CD8-positive, alpha-beta memory T cell (primary cell): ENCODE measurements at places on chromosomes 2 and 18.

- no peak for DNase-seq
Observed at GRCh38 chr18:10826400-10826799, 300.6 kb downstream of the NAPG start.

DNA sequence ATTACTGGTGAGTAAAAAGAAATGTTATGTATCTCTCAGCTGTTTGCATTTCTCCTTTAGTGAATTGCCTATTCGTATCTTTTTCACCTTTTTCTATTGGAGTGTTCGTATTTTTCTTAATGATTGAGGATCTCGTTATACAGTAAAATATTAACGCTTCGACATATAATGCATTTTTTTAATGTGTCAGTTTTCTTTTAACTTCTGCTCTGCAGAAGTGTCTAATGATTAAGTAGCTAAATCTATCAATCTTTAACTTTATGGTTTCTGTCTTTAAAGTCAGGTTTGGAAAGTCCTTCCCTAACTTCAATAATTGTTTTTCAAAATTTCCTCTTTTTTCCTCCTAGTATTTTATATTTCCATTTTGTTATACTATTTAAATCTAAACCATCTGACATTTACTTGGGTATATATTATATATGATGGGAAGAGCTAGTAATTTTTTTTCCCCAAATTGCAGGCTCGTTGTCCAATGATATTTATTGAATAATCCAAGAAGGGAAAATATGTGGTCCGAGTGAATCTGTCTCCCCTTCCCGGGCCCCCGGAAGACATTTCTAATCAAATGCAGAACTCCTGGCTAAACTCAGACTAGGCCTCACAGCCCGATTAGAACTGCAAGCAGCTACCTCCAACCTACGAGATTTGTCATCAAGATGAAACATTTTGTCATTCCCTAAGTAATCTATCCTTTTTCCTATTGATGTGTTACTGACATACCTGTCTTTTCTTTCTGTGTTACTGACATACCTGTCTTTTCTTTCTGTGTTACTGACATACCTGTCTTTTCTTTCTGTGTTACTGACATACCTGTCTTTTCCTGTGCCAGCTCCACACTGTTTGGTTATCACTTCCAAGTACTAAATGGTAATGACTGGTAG is 17.2 kb downstream of the PCBP1 start:
- no peak for DNase-seq

DNA sequence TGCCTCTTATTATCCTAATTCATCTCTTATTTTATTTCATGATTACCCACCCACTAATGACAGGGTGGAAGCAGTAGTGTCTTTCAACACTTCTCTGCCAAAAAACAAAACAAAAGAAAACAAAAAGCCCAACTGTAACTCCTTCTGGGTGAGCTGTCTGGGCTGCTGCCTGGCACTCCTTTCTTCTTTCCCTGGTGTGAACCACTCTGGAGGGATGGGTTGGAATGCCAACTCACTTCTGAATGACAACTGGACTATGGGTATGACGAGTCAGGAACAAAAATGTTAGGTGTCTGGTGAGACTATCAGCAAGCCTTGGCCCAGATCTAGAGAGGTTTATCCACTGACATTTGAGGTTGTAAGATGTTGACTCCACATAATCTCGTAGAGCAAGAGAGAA is 88.3 kb upstream of the ITGB6 start:
- DNase-seq: no peak

- DNase-seq: no peak
Observed at GRCh38 chr2:43051338-43051737, 175.1 kb downstream of the ZFP36L2 start.

DNA sequence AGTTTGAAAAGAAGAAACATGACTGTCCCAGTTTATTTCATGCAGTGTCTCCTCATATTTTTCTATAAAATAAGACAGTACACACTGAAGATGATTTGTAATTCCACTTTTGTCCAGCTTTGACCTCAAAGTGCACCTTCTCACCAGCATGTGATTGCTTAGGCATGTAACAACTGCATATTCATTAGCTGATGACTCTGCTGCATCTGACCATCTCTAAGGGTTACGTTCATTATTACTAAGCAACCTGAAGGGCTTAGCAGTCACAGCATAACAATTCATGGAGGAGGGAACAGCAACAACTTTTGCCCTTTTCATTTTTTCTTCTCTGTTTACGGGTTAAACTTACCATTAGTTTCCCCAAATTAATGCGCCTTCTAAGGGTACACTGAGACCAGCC is 330.6 kb upstream of the PIK3C3 start:
- DNase-seq: no peak

GRCh38 chr2:12589802-12590320 is 126.9 kb upstream of the TRIB2 start:
- DNase-seq: no peak

DNA sequence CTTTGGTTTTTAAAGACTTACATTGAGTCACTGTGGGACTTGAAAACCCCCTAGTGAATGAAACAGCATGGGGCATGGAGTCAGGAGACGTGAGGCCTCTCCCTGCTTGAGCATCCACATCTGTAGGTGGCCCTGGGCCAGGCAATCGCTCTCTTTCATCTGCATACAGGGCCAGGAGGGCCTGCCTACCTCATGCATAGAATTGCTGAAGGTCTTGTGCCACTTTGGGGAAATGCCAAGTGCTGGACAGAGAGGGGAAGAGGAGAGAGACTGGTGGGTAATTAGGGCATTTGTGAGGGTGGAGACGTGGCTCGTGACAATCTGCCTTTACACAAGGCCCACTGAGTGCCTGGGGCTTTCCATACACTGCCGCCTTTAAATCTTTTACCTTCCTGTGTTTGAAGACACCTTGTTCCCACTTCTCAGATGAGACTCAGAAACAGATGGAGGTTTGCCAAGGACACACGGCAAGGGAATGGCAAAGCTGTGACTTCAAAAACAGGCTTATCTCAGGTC is 322.2 kb upstream of the HS6ST1 start:
- DNase-seq: no peak

DNA sequence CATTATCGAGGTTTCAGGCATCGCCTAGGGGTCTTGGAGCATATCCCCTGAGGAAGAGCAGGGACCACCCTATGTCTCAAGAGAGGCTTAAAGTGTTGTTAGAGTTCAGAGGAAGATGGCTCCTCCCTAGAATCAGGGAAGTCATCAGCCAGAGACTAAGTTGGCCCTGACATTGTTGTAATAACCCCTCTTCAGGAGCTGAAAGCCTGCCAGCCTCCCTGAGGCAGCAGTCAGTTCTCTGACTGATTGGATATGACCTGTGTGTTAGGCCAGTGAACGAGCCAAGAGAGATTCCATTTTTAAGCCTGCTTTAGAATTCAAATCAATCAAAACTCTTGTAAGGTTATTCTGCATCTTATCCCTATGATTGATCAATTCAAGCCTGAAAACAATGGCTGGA is 34.9 kb downstream of the ARHGAP28 start:
- no peak for DNase-seq

- DNase-seq: no peak
Observed at GRCh38 chr2:24233321-24233720, 58.5 kb downstream of the FAM228A start.

GRCh38 chr2:99198103-99198841 is 17.3 kb downstream of the MRPL30 start:
- no peak for DNase-seq

- DNase-seq: no peak
Observed at GRCh38 chr2:206858687-206859329, 80.5 kb upstream of the CPO start.

DNA sequence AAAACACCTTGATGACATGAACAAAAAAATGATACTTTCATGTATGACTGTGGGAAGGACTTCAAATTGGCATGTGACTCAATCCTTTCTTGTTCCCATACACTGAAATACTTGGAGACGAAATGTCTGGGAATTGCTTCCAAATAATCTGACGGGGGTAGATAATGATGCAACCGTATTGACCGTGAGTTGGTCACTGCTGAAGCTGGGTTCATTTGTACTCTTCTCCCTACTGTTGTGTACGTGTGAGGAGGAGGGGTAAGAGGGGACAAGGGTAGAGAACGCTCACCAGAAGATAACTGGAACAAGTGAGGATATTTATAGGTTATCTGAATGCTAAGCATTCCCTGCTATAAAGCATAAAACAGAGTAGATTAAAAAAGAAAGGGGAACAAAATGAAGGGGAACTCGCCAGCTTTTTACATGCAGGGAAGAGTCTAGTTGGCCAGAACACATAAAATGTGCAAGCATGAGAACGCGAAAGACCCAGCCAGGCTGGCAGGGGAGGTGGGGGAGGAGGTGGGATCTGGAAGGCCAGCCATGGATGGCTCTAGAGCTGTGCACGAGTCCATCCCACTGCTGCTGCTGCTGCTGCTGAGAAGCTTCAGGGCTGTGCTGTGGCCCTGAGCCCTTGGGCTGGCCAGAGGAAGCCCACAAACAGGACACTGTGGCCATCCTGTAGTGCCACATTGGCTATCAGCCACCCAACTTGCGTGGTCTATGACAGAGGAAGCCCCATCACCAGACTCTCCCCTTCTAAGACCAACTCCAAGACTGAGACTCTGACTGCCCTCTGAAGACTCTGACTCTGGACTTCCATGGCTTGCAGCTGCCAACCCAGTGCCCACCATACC is 15.2 kb upstream of the CETN1 start:
- no peak for DNase-seq

GRCh38 chr2:223765221-223765785 is 72.1 kb downstream of the AP1S3 start:
- no peak for DNase-seq

- DNase-seq: no peak
Observed at GRCh38 chr2:201730651-201731285, 32.3 kb upstream of the MPP4 start.

DNA sequence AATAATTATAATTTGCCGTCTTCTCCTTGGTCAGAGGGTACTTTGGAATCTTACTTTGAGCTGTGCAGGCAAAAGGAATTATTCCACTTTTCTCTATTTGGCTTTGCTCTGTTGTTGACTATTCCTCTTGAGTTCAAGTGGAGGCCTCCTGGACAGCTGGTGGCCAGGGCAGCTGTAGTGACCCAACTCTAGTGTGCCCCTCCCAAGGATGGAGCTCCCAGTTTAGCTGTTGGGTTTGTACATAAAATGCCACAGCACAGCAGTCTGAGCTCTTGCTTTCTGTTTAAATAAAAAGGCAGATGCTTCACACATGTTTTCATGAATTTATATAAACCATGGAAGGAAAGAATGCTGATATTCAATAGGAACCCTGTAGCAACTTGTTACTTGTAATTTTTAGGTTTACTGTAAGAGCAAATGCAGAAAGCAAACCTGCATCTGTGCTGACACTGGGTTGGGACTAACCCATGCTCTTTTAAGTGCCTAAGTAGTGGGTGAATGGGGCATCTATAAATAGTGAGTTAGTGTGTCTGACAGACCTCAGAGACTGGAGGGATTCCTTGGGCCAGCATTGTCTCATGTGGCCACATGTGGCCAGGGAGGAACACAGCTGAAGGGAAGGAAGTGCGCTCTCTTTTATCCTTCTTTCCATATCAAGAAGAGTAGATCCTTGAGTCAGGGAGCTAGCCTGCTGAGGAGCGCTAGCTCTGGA is 121.8 kb downstream of the FHOD3 start:
- no peak for DNase-seq

GRCh38 chr2:221850076-221850475 is 278.0 kb upstream of the EPHA4 start:
- DNase-seq: no peak

GRCh38 chr2:45575881-45576280 is 35.2 kb downstream of the SRBD1 start:
- DNase-seq: no peak

GRCh38 chr2:79994161-79994560 is 310.4 kb downstream of the LRRTM1 start:
- DNase-seq: no peak

DNA sequence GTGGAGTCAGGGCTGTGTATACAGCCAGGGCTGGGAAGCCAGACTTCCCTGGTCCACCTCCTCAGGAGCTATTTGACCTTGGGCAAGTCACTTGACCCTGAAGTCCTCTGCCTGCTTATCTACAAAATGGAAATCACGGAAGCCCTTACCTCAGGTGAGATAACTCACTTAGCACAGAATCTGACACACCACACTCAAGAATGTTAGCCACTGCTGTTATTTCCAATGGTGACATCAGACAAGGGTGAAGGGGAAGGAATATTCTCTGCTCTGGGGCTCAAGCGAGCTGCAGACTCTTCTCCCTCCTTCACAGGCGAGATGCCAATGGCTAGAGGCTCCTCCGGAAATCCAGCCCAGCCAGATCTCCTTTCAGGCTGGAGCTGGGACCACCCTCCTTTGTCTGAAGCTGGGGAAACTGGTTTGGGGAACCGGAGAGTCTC is 189.6 kb downstream of the HAUS1 start:
- DNase-seq: no peak

GRCh38 chr2:101030866-101031554 is 28.9 kb downstream of the RPL31 start:
- DNase-seq: no peak

GRCh38 chr2:174327021-174327840 is 7.5 kb upstream of the SP9 start:
- no peak for DNase-seq

DNA sequence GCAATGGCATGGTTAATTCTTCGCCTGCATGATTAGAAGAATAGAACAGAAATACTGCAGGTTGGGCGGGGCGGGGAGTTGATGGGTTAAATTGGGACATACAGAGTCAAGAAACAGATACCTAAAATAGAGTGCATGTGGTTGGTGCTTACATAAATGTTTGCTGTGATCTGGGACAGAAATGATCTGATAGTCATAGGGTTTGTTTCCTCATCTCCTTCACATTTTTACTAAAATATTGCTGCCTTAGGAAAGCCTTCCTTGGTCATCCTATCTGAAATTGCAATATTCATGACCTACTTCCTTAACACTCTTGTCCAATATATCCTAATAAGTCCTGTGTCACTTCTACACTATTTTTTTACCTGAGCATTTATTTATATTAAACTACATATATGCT is 163.9 kb downstream of the TMEFF2 start:
- DNase-seq: no peak

- no peak for DNase-seq
Observed at GRCh38 chr18:48621240-48621639, 82.4 kb downstream of the CTIF start.

GRCh38 chr2:209191139-209191538 is 232.7 kb upstream of the MAP2 start:
- no peak for DNase-seq

DNA sequence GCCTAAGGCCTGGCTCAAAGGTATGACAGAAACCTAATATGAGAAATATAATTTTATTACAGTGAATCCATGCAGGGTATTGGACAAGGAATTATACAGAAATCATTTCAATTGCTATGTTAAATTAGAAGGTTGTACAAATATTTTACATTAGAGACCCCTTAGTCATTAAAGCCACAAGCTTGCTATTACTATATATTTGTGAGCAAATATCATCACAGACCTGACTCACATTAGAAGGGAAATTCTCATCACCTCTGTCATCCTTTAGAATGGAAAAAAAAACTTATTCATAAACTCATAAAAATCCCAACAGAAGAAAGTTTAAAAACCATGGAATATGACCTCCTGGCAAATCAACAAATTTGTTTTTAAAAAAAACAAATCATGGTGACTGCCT is 277.9 kb downstream of the DCC start:
- DNase-seq: no peak

- no peak for DNase-seq
Observed at GRCh38 chr2:134287323-134287722, 33.5 kb downstream of the MGAT5 start.

GRCh38 chr18:46917803-46918600 is 600 bp downstream of the KATNAL2 start:
- no peak for DNase-seq

GRCh38 chr2:230773039-230773773 is 60.6 kb downstream of the CAB39 start:
- DNase-seq: no peak
